T-cell (primary cell): ENCODE measurements at places on chromosomes 2 and 18. TPM values are rescaled to one million over a fixed set of nuclear protein-coding genes. Genes with fewer than 3 reads are reported as not detected.

GRCh38 chr2:22518641-22519040 lies 866.3 kb upstream of the KLHL29 start:
- DNase-seq: no peak

DNA sequence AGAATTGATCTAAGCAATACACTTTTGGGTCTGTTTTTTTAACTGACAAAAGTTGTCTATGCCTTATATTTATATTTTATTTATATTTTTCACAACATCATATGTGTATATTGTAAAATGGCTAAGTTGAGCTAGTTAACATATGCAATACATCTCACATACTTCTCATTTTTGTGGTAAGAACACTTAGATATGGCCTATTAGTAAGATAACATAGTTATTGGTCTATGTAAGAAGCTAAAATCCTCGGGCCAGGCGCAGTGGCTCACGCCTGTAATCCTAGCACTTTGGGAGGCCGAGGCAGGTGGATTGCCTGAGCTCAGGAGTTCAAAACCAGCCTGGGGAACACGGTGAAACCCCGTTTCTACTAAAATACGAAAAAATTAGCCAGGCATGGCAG lies 275.6 kb upstream of the ID2 start:
- DNase-seq: no peak

DNA sequence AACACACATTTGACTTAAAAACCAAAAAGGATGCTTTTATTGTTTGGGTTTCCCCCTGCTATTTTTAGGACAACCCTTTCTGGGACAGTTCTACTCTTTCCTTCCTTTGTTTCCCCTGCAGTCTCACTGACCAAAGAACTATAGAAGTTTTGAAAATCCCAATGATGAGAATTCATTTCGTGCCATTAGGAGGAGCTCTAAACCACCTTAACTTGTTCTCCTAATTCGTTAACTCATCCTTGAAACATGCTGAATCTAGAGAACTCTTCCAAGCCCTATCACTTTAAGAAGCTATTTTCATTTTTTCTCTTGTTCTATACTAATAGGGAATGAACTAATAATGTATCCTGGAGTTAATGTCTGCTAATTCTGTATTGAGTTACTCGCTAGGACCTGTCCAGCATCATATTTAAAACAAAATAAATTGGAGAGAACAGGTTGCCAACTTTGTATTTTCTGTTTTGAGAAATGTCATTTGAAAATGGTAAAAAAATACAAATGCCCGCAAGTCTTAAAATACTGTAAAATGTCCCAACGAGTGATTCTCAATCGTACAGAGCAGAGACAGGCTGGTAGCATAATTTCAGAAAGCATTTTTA lies 62.9 kb downstream of the AFTPH start:
- DNase-seq: no peak

DNA sequence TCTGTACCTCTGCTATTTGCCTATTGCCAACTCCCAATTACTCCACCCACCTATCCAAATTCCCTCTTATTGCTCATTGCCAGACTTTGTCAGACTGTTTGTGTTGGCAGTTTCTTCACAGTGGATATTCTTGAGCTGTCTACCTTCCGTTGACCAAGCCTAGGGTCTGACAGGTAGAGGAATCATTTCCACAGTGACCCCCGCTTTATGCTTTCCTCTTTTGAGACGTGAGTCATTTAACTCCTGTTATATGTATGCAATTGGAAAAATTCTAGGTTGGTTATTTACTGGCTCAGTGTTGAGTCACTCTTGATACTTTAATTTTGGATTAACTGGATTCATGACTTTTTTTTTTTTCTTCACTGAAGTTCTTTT lies 187.7 kb downstream of the IRS1 start:
- DNase-seq: no peak

DNA sequence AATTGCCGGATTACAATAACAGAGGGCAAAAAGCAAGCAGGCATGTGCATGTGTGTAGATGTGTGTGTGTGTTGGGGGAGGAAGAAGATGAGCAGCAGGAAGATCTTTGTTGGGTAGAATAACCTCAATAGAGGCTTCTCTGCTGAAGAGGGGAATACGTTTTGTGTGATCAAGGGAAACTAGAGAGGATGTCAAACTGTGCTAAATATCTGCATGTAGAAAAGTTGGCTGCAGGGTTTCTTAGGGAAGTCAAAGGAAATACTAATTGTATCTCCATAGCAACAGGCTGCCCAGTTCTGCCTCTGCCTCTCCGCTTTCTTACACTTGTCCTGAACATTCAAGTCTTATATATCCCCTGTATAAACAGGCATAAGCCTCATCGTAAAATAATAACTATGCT lies 190.1 kb upstream of the RND3 start:
- no peak for DNase-seq

DNA sequence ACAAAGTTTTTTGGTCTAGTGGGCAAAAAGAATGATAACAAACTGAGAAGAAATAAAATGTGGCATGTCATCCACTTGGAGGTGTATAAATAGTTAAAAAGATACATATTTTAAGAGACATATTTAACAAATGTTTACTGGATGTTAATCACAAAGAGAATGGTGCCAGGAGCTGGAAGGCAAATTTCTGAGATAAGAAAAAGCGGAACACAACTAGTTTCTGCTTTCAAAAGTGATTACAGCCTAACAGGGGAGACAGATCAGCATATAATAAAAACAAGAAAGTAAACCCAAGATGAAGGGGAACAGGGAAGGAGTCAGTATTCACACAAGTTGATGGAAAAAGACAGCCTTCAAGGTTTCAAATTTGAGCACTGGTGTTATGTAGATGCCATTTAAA lies 91.3 kb downstream of the OLA1 start:
- no peak for DNase-seq

DNA sequence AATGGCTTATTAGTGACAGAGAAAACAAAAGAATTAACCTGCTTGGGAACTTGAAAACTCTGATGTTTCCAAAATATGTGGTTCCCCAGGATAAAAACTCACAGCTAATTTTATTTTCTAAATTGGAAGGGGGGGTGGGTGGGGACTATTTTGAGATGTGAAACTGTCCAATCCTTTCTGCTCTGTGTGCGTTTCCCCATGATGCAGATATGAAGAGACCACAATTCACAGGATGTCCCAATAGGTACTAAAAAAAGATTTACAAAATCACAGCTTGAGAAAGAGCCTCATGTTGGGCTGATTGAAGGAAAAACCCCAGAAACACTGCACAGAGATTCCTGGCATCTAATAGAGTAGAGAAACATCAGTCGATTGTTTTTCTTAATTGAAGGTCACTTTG lies 273.2 kb downstream of the ARHGAP15 start:
- no peak for DNase-seq

GRCh38 chr18:23671564-23671963 lies 8.9 kb upstream of the ANKRD29 start:
- DNase-seq: no peak

GRCh38 chr2:160890667-160891352 lies 269.4 kb upstream of the TANK start:
- DNase-seq: no peak

- DNase-seq: no peak
These were observed 120.6 kb upstream of the CTDP1 start for GRCh38 chr18:79558933-79559416.

GRCh38 chr18:63480476-63480875 lies 3.7 kb downstream of the SERPINB5 start:
- no peak for DNase-seq

DNA sequence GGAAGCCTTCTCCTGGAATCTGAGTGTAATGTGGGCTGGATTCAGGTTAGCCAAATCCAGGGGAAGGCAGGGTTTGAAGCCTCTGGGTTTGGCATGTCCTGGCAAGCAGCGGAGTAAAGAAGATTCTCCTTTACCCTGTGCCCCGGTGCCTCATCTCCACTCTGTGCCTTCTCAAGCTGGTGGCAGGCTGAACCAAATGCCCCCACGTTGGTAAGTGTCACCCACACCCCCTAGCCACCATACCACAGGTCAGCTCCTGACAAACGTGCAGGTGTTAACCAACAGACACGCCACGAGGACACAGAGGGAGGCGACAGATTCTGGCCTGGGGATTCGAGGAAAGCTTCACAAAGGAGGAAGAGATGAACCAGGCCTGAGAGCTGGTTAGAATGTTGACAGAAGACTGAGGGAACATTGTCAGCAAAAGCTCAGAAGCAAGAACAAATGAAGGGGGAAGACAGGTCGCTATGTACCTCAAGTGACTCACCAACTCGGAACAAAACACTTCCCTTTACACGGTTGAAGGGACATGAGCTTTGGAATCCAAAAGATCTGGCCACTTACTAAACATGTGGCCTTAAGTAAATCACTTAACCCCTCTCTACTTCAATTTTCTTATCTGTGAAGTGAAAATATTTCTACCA lies 85.2 kb upstream of the LCLAT1 start:
- DNase-seq: no peak

DNA sequence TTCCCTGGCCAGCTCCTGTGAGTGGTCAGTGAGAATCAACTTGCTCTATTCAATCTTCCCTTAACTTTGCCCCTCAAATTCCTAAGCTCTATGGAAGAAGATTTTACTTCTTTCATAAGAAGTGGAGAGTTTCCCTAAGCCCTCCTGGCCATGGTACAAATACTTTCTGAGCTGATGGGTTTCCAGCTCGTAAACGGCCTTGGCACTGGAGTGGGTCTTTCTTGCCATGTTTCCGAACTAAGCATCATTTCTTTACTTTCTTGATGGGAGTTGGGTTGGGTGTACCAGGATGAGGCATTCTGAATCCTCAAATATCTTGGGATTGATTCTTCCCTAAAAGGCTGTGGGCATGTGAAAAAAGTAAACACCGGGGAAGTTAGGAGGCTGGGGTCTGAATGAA lies 72.5 kb downstream of the ACKR3 start:
- no peak for DNase-seq

- no peak for DNase-seq
These were observed 23.0 kb downstream of the EPHA4 start for GRCh38 chr2:221549143-221549542.

DNA sequence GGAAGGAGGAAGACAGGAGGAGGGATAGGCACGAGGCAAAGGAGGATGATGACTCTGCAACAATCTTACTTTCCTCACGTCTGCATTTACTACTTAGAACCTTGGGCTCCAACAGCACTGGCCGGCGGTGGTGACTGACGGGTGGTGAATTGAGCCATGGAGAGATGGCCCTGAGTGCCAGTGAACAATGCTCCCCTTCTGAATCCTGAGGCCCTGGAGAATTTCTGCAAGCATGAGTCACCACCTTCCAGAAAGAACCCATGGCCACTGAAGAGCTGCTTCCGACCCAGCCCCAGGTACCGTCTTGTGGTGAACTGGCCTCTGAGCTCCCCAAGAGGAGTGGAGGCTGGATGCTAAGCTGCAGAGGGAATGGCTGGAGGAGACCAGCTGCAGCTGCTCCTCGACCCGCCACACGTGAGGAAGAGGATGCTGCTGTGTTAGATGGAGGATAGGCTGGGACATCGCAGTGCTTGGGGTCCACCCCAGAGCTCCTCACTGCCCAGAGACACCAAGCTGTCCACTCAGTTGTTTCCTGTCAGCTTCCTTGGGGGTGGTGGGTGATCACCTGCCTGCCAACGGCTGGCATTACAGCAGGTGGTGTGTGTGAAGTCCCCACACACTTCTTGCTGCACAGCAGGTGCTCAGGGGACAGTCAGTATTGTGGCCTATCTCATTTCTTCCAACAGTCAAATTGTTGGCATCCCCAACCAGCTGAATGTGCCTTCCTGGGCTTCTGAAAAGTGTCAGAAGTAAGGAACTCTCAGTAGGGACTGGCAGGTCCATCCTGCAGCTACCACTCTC lies 186.5 kb upstream of the ID2 start:
- no peak for DNase-seq

GRCh38 chr18:78807668-78808067 lies 171.9 kb upstream of the SALL3 start:
- no peak for DNase-seq

GRCh38 chr2:47070155-47070919 lies 84.8 kb downstream of the STPG4 start:
- DNase-seq: no peak

- peak; percentile 34 for DNase-seq
These were observed 659 bp downstream of the ZNF142 start for GRCh38 chr2:218658671-218659257.

DNA sequence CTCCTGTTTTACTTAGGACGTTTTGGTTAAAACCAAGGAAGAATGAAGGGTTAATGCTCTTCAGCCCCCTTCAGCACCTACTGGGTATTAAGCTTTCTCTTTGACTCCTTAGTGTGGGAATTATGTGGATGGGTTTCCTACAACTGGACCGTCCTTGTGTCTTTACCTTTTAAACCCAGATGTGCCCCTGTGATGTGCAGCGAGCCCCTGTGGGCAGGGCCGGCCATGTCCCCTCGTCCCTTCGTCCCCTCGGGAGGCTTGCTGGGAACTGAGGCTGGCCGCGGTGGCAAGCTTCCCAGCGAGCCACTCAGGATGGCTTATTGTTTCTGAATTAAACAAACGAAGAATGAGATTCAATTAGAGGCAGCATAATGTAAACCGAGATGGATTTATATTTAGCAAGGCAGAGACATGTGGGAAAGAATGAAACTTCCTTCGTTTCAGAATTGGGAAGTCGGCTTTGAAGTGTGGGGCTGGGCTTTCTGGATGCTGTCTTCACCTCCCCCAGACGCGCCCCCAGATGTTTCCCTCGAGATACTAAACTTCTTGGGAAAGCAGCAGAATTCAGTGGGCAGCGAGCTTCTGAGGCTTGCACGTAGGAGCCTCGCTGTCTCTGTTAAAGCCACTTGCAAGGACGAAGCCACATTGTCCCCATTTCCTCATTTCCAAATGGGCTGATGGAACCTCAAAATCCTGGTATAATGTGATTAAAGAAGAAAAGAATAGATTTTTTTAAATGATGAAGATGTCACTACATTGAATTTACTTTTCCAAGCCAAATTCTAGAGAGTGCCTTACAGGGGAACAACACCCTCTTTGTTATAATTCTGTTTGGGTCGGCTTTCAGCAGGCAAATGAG lies 146.0 kb downstream of the VAPA start:
- DNase-seq: no peak

- DNase-seq: no peak
These were observed 198.6 kb downstream of the TFCP2L1 start for GRCh38 chr2:121086450-121086849.

- no peak for DNase-seq
These were observed 57.4 kb downstream of the ADI1 start for GRCh38 chr2:3461801-3462492.

DNA sequence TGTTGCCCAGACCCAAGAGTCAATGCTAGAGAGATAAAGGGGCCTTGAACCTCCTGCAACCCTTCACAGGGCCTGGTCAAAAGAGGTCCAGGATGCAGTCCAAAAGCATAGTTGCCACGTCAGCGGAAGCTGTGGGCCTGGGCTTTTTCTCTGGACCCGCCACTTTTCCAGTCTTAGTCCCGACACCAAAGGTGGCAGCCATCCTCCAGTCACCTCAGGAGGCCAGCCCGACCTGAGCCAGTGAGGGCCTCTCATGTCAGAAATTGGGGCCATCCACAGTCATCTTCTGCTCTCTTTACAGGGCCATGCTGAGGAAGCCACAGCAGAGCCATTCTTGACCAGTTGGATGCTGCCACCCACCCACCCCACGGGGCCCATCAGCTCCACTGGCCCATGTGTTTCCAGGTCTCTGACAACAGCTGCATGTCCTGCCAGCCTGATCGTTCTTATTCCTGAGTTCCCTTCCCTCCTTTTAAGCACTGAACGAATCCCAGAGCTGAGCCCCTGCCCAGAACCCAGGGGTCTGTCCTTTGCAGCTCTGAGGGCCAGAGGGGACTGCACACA lies 34.1 kb upstream of the KLHL29 start:
- DNase-seq: no peak

The CHST10 gene
- 5.8 TPM for total RNA-seq

The CNGA3 gene
- total RNA-seq: not detected

The LNPK gene
- 23.4 TPM for total RNA-seq

The ARPC2 gene
- 431 TPM for total RNA-seq

The TNFRSF11A gene
- total RNA-seq: 1.7 TPM

The AQP12A gene
- not detected for total RNA-seq

The CYP26B1 gene
- total RNA-seq: not detected

The KCNF1 gene
- not detected for total RNA-seq

The ACVR1 gene
- total RNA-seq: 18.3 TPM

The C2orf15 gene
- total RNA-seq: 3.1 TPM

The CRYGD gene
- not detected for total RNA-seq
